ENCODE measurements at places on chromosomes 1 and 21.

- peak; percentile 68 for DNase-seq
Observed at GRCh38 chr1:204377800-204378668, 18.3 kb upstream of the PLEKHA6 start.

DNA sequence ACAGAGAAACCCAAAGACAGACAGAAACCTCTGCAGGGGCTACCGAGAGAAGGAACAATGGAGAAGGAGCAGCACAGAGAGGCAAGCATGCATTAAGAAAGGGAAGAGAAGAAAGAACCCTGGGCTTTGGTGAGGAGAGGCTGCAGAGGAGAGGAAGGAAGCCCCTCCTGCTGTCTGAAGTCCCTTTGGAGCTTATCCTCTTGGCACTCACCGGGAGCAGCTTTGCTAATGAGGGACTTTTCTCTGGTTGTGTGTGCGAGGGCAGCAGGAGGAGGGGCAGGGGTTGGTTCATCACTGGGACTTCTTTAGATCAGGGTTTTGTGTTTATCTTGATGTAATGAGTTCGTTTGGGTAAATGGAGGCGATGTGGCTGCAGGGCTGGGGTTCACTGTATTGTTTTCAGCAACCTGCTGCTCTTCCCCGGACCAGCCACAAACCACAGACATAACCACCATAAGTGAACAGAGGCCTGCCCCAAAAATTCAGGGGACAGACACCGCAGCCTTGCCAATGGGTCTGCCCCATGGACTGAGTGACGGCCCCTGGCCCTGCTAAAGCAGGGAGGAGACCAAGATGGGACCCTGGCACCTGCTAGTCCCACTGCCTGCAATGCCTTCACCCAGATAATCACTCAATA lies 100.6 kb downstream of the KCND3 start:
- no peak for DNase-seq

DNA sequence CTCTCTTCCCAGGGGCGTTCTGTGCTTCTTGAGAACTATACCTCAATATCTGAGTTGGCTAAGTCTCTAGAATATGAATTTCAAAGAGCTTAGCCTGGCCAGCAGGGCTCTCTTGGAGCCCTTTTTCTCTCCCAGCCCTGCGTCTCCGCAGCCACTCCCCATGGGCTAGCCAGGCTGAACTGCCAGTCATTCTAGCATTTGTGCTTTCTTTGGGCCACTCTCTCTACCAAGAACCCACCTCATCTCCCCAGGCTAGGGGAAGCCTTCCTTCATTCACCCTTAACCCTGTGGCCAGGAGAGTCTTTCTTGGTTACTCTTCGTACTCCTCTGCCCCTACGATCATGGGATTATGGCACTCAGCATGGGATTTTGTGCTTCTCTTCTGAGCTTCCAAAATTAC lies 18.2 kb downstream of the ABCG1 start:
- DNase-seq = no peak

DNA sequence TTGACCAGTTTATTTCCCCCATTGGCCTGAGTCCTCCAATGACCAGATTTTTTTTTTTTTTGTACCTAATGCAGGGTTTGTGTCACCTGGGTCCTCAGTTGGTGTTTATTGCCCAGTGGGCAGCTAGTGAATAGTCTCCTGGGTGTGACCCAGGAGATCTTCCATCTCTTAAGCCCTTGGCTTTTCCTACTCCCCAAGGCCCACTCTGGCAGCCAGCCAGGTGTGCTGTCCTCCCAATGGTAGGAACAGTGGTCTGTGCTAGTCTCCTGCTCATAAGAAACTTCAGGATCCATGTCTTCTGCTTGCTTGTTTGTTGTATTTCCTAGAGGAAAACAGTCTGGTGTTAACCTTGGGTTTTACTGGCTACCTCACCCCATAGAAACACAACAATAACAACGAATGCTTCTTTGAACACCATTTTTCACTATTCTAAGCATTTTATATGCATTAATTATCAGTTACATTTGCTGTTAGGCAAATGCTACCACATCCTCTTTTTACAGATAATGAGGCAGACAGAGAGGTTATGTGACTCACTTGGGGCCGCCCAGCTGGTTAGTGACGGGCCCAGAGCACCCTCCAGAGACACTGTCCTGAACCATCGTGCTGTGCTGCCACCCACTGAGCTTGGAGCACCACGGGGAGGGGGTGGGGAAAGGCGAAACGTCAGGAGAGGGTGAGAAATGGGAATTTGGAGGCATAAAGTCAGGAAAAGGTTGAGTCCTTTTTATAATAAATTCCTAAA lies 107.5 kb downstream of the HIVEP3 start:
- no peak for DNase-seq

DNA sequence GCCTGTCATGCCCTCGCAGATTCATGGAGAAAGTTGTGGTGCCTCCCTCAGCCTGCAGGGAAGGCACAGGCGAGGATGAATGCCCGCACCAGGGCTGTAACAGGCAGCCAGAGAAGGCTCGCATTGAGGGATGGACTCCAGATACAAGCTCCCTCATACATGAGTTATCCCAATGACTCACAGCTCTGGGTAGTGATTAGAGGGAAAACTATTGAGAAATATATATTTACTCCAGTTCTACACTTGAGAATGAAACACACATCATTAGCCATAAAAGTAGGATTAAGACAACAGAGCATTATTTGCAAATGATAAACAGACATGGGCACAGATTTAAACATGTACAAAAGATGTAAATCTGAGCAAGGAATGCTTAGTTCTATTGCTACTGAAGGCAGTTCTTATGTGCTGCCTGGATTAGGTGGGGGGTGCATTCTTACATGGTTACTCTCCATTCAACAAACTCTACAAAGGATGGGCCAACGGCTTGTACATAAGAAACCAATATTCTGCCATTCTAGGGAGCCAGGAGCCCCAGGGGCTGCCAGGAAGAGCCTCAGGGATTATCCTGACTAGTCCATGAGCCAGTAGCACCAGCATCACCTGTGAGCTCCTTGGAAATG lies 97.9 kb downstream of the CSMD2 start:
- DNase-seq = no peak

GRCh38 chr1:145837656-145838055 lies 7.8 kb upstream of the NUDT17 start:
- no peak for DNase-seq

DNA sequence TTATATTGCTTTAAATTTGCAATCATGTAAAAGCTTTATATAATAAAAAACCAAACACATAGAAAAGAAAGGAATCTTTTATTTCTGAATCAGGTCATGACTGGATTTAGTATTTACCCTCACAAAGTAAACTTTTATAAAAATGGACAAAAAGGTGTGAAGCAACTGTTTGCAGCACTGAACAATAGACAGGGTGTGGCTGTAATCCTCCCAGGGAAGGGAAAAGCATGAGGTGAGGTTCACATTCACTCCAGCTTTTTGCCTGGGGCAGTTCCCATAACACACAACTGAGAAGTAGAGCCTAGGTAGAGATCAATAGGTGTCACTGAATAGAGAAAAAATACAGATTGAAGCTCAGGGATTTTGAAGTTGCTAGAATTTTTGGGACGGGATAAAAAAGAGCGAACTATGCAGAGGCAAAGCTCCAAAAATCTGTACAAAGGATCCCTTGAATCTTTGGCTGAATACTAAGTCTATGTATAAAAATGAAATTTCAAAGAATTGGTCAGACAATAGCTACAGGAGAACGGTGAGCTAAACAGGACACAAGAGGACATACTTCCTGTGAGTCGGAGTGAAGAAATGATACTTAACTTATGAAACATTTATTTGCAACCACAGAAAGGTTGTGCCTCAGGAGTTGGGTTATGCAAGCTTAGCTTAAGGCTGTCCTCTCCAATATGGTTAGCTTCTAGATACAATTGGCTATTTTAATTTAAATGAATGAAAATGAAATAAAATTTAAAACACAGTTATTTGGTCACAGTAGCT lies 162.0 kb upstream of the ZP4 start:
- no peak for DNase-seq

GRCh38 chr1:91546301-91546581 lies 45.6 kb downstream of the CDC7 start:
- peak; percentile 72 for DNase-seq

DNA sequence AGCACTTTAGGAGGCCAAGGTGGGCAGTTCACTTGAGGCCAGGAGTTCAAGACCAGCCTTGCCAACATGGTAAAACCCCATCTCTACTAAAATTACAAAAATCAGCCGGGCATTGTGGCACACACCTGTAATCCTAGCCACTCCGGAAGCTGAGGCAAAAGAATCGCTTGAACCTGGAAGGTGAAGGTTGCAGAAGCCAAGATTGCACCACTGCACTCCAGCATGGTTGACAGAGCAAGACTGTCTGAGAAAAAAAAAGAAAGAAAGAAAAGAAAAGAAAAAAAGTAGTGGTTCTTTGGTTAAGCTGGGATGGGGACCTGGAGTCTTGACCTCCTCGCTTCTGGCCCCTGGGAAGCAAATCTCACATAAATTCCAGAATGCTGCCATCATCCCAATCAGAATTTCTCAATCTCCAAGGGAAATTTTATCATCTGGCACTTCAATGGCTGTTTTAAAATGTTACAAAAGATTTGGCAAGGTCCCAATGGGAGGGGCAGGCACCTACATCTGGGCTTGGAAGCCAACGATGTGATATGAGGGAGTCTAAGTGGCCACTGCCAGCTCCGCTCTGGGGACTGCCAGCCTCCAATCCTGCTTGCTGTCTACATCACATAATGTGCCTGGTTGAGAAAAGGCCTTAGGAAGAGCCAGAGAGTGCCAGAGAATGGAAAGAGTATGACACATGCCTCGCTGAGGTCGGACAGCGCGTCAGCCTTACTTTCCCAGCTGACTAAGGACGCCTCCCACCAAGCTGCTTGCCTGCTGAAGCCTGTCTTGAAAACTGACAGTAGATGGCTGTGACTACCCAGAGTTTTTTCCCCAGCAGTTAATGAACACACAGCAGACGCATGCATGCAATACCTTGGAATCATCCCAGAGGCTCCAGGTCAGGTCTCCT lies 42.1 kb upstream of the SRP9 start:
- peak; percentile 86 for DNase-seq

- no peak for DNase-seq
Observed at GRCh38 chr21:40587736-40588346, 259.1 kb downstream of the DSCAM start.

GRCh38 chr1:172999349-172999748 lies 51.4 kb downstream of the TNFSF18 start:
- DNase-seq = no peak

- no peak for DNase-seq
Observed at GRCh38 chr1:178682886-178683285, 42.2 kb upstream of the RALGPS2 start.

DNA sequence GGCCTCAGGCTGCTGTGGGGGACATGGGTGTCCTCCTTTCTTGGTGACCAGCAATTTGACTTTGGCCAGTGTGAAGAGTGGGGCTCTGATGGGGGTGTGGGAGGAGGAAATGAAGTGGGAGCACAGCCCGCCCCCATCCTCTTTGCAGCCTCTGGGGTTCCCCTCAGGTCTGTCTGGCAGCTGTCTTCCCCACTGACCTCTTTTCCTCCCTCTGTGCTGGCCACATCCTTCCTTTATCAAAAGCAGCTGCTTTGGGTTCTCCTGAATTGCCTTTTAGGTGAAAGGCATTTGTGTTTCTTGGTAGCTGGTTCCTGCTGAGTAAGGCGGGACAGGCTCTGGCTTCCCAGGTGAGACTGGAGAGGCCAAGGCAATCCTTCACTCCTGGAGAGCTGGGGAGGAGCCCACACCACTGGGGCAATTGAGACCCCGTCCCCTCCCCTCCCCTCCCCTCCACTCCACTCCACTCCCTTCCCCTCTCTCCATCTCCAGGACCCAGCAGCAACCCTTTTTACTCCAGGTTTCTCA lies 24.9 kb downstream of the PCAT6 start:
- DNase-seq = no peak

DNA sequence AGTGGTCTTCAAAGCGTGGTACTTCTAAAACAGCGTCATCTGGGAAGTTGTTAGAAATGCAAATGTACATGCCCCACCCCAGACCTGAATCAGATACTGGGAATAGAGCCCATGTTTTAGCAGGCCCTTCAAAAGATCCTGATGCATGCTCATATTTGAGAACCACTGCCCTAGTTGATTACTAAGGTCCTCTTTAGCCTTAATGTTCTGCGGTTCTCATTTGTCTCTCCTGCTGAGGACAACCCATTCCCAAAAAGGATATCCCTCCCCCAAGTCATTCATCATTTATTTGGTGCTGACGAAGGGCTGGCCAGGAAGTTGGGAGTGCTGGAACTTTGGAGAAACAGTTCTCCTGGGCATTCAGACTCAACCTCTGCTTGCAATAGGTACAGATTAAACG lies 92.4 kb upstream of the RALGPS2 start:
- DNase-seq = no peak

GRCh38 chr21:44426663-44427191 lies 28.6 kb upstream of the LRRC3 start:
- no peak for DNase-seq

- no peak for DNase-seq
Observed at GRCh38 chr21:36815284-36815683, 116.4 kb downstream of the SIM2 start.

DNA sequence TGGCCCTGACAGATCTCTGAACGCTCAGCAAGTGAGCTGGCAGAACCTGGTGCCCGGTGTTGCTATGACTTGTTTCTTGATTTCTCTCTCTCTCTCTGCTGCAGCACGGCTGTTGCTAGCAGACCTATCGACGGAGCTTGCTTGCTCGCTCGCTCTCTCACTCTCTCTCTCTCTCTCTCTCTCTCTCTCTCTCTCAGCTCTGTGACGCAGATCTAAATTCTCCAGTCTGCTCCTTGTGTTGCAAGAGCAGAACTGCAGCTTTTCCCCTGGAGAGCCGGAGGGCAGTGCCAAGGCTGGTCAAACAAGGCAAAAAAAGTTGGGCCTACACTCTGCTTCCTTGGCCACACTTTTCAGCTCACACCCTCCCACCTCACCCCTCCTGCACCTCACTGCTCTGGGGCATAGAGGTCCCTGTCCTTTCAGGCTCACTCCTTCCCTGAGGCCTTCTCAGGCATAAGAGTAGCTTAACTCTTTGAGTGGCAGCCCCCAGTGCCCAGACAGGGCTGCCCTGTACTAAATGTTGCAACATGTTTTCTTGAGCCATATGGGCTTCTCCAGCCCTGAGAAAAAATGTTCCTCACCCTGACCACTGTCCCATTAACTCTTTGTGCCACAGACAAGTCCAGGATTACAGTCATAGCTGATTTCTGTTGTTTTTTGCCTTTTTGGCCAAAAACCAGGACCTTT lies 72.2 kb downstream of the CD46 start:
- peak; percentile 89 for DNase-seq

GRCh38 chr1:31977385-31978131 lies 36.1 kb upstream of the KHDRBS1 start:
- peak; percentile 14 for DNase-seq

DNA sequence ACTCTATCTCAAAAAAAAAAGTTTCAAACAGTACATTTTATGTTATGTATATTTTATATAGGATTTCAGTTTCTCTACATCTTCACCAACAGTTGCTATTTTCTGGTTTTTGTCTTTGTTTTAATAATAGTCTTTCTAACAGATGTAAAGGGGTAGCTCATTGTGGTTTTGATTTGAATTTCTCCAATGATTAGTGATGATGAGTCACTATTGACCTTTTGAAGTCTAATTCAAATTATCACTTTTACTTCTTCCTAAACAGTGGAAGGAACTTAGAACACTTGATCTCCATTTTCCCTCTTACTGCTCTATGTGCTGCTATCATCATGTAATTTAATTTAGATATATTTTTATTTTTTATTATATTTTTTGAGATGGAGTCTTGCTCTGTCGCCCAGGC lies 31.7 kb upstream of the SHCBP1L start:
- no peak for DNase-seq

Measured in kidney (tissue), 22 donors.